ENCODE measurements at places on chromosomes 6 and 20. TPM values are rescaled to one million over a fixed set of nuclear protein-coding genes. Genes with fewer than 3 reads are reported as not detected.

The AVP gene
- not detected for total RNA-seq

The YWHAB gene
- total RNA-seq: 244 TPM

The ZBTB46 gene
- total RNA-seq: 3.2 TPM

The COL20A1 gene
- total RNA-seq: under 0.01 TPM

The ELOVL2 gene
- total RNA-seq: not detected

The YIPF3 gene
- 76.7 TPM for total RNA-seq

The BPI gene
- total RNA-seq: not detected

The THEMIS gene
- not detected for total RNA-seq

The ELOVL5 gene
- total RNA-seq: 125 TPM

The KIF25 gene
- not detected for total RNA-seq

The RGS17 gene
- total RNA-seq: 4.8 TPM

The HSPA1A gene
- total RNA-seq: 75.0 TPM

The ULBP3 gene
- total RNA-seq: 19.4 TPM

The MYLK4 gene
- 0.40 TPM for total RNA-seq

The PI3 gene
- not detected for total RNA-seq

The PRDM13 gene
- not detected for total RNA-seq

The TMEM74B gene
- total RNA-seq: 0.79 TPM

The ADAT2 gene
- total RNA-seq: 15.4 TPM

The FAM162B gene
- 0.36 TPM for total RNA-seq

The SF3B5 gene
- total RNA-seq: 105 TPM

The DPPA5 gene
- not detected for total RNA-seq

The CD93 gene
- 495 TPM for total RNA-seq

The SLC17A3 gene
- not detected for total RNA-seq

The EGFL8 gene
- total RNA-seq: 1.2 TPM

The ELOVL4 gene
- total RNA-seq: 2.0 TPM

The OOEP gene
- not detected for total RNA-seq

The COL21A1 gene
- total RNA-seq: 0.66 TPM

The TMEM217 gene
- total RNA-seq: 9.1 TPM

The LHFPL5 gene
- total RNA-seq: not detected

The RNF182 gene
- 0.40 TPM for total RNA-seq

The STX11 gene
- total RNA-seq: 11.3 TPM

The HTR1E gene
- total RNA-seq: not detected

The RAMACL gene
- total RNA-seq: 8.7 TPM

The LPA gene
- total RNA-seq: not detected

The EPPIN gene
- not detected for total RNA-seq

The TRERF1 gene
- total RNA-seq: 1.2 TPM

The GRM1 gene
- under 0.01 TPM for total RNA-seq

The CPXM1 gene
- 0.14 TPM for total RNA-seq

The SAMD10 gene
- 2.6 TPM for total RNA-seq

The RREB1 gene
- 28.5 TPM for total RNA-seq

The TMEM151B gene
- total RNA-seq: 0.13 TPM

The CCM2L gene
- 5.5 TPM for total RNA-seq

The MYCT1 gene
- 184 TPM for total RNA-seq

The TREM1 gene
- total RNA-seq: not detected

The VIP gene
- 0.53 TPM for total RNA-seq

The MAP3K5 gene
- total RNA-seq: 28.1 TPM
